Astrocyte of the hippocampus (primary cell): ENCODE measurements at places on chromosomes 12 and 14.

DNA sequence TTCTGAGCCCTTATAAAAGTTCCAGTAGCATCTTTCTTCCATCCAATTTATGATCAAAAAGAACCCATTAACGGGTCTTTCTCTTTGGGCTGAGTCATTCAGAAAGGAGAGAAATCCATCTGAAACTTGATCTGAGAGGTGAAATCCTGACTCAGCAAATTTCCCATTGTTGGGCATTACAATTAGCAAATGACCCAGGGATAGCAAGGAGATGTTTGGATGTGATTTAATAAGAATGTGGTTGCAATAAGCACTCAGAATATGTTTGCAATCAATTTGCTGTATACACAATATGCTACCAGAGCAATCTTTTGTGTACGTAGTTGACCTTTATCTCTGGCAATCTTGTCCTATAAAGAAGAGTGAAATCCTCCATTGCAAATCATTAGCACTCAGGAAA, 122.7 kb downstream of the CCDC60 start:
- DNase-seq, result no peak

DNA sequence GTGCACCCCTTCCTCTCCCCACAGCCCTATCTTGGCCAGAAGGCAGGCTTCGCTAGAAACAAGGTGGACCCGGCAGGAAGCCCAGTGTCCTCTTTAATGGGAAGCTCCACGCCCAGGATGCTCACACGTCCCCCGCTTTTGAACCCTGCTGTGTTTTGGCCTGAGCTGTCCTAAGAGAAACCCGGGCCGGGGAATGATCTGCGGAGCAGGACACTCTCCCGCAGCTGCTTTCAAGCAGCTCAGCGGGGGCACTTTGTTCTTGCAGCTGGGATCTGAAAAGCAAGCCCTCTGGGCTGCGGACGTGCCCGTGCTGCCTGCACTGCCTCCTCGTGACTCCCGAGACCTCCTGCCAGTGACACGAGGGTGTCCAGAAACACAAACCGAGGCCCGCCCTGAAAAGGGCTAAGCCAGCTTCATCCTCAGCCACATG, 30.0 kb downstream of the SCARB1 start:
- DNase-seq, result peak; percentile 50

- no peak for DNase-seq
Measured at GRCh38 chr12:121634836-121635235, 8.5 kb downstream of the ORAI1 start.

- DNase-seq, result no peak
Measured at GRCh38 chr12:121915841-121916321, 2.5 kb upstream of the CFAP251 start.

GRCh38 chr12:70962226-70962794, 41.8 kb upstream of the PTPRR start:
- no peak for DNase-seq
